ENCODE measurements at places on chromosomes 1 and 21. TPM values are rescaled to one million over a fixed set of nuclear protein-coding genes. Genes with fewer than 3 reads are reported as not detected.
A peak's percentile ranks its signal among the peaks of the same experiment; 100 is the strongest.

GRCh38 chr1:54567961-54568360 is 19.9 kb downstream of the ACOT11 start:
- peak; percentile 18 for DNase-seq

GRCh38 chr21:35204850-35205541 is 155.9 kb upstream of the RUNX1 start:
- DNase-seq, result peak; percentile 80

GRCh38 chr1:212070720-212071302 is 35.3 kb downstream of the DTL start:
- no peak for DNase-seq

GRCh38 chr1:229432905-229433304 is 989 bp downstream of the ACTA1 start:
- no peak for DNase-seq

- peak; percentile 17 for DNase-seq
Observed at GRCh38 chr1:95041491-95042165, 31.1 kb downstream of the ALG14 start.

GRCh38 chr1:94191216-94191615 is 46.2 kb downstream of the ARHGAP29 start:
- no peak for DNase-seq

DNA sequence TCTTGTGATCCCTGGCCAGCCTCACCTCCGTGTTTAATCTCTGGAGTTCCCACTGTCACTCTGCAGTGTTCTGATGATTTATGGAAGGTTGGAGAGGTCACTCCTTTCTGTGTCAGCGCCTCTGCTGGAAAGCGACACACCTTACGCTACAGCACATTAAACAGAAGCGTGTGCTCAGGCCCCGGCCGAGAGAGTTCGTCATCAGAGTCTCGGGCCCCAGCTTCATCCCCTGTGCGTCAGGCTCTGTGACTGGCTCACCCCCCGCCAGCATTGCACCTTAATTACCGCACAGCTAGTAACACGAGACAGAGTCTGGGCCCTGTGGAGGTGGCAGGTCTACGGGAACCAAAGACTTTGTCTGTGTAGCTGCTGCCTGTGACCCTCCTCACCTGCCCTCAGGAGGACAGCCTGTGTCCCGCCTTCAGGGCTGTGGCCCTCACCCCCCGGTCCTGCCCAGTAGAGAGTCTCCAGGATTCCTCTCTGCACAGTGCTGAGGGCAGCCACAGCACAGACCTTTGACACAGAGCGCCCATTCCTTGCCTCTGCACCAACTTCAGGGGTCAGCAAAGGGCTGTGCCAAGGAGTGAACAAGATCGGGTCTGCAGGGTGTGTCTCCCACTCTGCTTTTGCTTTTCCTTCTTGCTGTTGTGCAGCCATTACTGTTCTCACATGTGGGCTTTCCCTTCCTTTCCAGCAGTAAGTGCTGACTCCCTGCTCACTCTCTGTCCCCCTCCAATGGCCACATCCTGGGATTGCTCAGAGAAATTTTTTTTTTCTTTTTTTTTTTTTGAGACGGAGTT is 157.6 kb downstream of the PGBD5 start:
- no peak for DNase-seq

- DNase-seq, result no peak
Observed at GRCh38 chr21:42711667-42712066, 58.2 kb downstream of the PDE9A start.

- no peak for DNase-seq
Observed at GRCh38 chr1:68384872-68385411, 64.8 kb downstream of the RPE65 start.

GRCh38 chr1:17878837-17879236 is 123.7 kb downstream of the ACTL8 start:
- DNase-seq, result no peak

- DNase-seq, result no peak
Observed at GRCh38 chr1:150809651-150810050, 1.6 kb upstream of the CTSK start.

DNA sequence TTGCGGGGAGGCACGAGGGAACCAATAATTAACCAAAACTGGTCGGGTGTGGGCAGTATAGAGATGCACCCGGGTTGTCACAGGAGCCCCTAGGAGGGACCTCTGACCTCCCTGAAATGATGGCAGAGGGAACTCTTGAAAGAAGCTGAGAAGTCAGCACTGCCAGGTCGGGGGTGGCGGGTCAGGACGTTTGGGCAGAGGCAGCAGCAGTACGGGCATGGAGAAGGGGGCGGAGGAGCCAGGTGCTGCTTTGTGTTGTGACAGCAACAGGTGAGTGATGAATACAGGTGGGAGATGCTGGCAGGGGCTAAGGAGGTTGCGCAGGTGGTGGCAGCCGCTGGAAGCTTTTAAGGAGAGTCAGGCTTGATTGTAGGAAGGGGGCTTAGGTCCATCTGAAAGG is 11.7 kb downstream of the TNFRSF1B start:
- no peak for DNase-seq

DNA sequence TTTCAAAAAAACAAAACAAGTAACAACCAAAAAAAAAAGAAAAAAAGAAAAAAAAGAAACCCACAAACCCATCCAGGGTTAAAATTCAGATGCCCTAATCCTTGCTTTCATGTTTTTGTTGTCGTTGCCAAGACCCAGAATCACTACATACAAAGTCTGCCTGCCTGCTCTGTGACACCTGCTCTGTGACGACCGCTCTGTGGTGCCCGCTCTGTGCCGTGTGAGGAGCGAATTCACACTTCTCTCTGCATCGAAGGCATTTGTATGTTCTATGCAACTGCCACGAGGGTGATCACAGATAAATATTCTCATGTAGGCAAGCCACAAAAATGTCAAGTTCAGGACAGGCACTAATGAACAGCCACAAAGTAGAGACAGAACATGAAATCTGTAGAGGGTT is 178.6 kb downstream of the SLC45A1 start:
- no peak for DNase-seq

- DNase-seq, result no peak
Observed at GRCh38 chr1:26839339-26839722, 12.8 kb downstream of the ZDHHC18 start.

GRCh38 chr1:36224537-36225282 is 467 bp downstream of the THRAP3 start:
- DNase-seq, result no peak

GRCh38 chr1:46333300-46334029 is 7.1 kb upstream of the NSUN4 start:
- no peak for DNase-seq

GRCh38 chr1:243819438-243819839 is 30.6 kb downstream of the AKT3 start:
- DNase-seq, result no peak

DNA sequence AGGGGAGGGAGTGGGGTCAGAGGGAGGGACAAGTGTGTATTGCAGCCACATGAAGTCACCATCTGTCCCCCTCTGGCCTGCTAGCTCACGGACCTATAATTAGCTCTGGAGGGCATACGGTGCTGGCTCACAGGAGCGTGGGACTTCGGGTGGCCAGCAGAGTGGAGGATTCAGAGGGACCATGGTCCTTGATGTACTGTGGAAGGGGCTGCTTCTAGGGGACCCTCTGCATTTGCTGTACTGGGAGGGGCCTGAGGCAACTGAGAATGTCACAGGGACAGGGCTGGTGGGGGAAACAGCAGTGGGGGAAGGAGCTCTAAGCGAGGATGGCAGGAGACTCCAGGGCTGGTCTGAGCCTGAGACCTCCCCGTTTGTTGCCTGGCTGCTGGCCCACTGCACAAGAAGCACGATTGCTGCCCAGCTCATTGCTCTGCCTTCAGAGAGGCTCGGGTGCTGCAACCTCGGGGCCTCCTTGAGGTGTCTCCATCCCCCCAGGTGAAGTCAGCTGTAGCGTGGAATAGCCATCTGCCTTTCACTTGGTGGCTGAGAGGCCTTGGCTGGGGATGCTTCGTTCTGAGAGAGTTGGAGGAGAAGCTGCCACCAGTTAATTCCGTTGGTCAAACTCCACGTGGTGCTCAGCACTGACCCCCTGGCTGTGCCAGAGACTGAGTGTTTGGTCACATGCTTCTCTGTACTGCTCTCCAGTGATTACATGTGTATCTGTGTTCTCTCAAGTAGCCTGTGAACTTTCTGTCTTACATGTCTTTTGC is 2.7 kb downstream of the PPFIA4 start:
- no peak for DNase-seq

GRCh38 chr1:203584035-203584434 is 42.6 kb upstream of the ATP2B4 start:
- no peak for DNase-seq

GRCh38 chr1:42914092-42914627 is 44.5 kb downstream of the SLC2A1 start:
- no peak for DNase-seq

DNA sequence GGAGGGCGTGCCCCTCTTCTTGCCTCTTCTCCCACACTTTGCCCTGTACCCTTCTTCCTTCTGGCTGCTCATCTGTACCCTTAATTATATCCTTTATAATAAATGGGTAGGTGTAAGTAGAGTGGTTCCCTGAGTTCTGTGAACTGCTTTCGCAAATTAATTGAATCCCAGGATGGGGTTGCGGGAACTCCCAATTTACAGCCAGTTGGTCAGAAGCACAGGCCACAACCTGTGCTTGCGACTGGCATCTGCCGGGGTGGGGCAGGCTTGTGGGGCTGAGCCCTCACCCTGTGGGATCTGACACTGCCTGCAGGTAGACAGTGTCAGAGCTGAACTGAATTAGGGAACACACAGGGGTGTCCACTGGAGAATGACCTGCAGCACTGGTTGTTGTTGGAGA is 244.9 kb downstream of the KCNJ6 start:
- no peak for DNase-seq

DNA sequence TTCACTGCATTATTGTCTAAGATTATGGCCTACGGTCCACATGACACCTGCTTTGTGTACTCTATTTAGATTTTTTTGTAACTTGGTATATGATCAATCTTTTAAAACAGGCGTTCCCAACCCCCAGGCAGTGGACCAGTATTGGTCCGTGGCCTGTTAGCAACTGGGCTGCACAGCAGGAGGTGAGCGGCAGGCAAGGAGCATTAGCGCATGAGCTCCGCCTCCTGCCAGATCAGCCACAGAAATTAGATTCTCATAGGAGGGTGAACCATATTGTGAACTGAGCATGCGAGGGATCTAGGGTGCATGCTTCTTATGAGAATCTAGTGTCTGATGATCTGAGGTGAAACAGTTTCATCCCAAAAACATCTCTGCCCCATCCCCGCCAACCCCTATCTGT is 228.4 kb upstream of the NR5A2 start:
- DNase-seq, result no peak

DNA sequence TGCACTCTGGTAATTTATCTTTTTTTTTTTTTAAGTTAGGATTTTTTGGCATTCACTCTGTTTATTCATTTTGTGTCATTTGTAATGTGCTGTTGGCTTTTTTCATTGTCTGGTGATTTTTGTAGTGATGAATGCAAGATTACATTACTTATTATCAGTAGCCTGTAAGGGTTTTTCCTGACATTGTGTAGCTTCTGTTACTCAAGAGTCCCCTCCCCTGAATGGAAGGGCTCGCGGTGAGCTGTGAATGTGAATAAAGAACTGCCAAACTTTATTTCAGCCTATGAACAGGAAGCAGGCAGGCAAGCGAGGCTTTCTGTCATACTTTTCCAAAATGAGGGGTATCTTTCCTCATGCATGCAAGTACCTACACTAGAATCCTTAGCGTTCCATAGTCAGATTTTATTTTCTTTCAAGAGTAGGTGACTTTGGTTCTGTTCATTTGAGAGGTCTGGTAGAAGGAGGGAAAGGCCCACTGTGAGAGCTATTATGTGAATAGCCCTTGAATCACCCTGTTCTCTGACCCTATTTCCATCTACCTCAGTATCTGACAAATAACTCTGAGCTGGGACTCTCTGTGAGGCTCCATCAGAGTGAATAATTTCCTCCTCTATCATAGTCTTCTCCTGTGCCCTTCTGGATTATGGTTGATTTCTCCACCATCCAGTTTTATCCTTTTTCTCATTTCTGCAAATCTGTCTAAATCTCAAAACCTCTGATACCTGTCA is 114.0 kb downstream of the CD247 start:
- DNase-seq, result no peak

DNA sequence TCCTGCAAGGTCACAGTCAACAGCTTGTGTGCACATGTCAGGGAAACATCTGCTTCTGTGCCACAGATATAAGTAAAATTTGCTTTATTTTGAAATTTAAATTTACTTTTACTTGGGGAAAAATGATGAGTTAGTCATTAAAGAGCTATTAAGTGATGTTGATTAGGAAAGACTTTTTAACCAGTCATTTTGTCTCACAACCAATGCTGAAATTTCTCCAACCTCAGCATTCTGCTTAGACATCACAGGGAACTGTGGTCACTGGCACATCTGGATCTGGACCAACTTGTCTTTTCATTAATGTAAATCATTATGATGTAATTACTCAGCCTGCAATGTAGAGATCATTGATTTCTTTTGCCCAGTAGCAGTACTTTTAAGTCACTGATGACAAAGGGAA is 301.0 kb downstream of the TTLL7 start:
- DNase-seq, result no peak

DNA sequence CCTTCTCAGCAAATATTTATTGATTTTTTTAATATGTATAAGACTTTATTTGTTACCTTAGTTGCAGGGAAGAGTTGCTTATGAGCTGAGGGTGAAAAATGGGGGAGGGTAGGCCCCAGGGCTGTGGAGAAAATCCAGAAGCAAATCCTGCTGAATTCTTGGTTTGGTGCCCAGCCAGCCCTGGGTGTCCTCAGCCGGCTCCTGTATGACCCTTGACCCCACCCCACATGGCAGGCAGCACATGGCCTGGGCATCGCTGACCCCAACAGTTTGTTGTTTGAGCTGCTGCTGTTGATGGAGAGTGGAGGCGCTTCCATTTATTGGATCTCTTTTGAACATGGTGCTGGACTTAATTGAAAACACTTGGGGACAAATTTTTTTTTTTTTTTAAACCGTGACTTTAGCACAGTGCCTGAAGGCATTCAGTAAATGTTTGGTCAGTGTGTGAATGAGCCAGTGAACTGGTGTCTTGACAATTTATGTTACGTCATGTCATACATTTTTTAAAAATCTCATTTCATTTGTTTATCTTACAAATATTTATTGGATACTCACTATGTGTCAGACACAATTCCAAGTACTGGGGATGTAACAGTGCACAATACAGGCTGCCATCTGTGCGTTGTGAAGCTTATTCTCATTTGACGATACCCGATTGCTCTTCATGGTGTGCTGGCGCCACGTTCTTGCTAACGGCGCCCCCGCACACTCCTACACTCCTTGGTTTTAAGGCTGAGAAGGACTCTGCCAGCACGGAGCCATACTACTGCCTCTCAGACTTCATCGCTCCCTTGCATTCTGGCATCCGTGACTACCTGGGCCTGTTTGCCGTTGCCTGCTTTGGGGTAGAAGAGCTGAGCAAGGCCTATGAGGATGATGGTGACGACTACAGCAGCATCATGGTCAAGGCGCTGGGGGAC is 98.8 kb downstream of the MTR start:
- DNase-seq, result no peak

Gene TCEA3
- 78.6 TPM for total RNA-seq

Gene CNR2
- total RNA-seq, result not detected

Gene ARHGEF16
- 0.52 TPM for total RNA-seq

Gene ARHGAP30
- total RNA-seq, result 2.4 TPM

Gene ATP6V1G3
- not detected for total RNA-seq

Gene PKP1
- 0.38 TPM for total RNA-seq

Gene OR2L8
- total RNA-seq, result not detected

Gene IL6R
- total RNA-seq, result 10.5 TPM

Gene KIRREL1
- 7.3 TPM for total RNA-seq

Gene BEND5
- 4.2 TPM for total RNA-seq

Gene PGLYRP4
- not detected for total RNA-seq

Gene CSTB
- 40.6 TPM for total RNA-seq
